ENCODE measurements at places on chromosomes 7 and 10.
A peak's percentile ranks its signal among the peaks of the same experiment; 100 is the strongest.

GRCh38 chr7:148265896-148266295, 324.7 kb upstream of the C7orf33 start:
- no peak for DNase-seq

GRCh38 chr7:98254951-98255610, 3.0 kb upstream of the TECPR1 start:
- DNase-seq = no peak

DNA sequence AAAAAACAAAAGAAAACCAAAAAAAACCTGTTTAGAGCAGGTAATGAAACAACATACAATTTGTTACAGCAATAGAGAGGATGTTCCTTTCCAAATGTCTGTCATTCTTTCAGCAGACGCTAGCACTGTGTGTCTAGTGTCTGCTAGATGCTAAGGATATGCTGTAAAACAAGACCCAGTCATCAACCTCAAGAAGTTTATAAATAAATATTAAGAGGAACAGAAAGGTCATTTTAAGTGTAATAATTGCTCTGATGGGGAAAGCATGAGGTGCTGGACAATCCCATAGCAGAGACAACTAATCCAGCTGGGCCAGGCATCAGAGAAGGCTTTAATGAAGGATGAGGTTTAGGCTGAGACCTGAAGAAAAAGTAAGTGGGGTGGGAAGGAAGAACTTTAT, 23.3 kb upstream of the ASCC1 start:
- no peak for DNase-seq

GRCh38 chr10:31508882-31509281, 189.9 kb downstream of the ZEB1 start:
- no peak for DNase-seq

DNA sequence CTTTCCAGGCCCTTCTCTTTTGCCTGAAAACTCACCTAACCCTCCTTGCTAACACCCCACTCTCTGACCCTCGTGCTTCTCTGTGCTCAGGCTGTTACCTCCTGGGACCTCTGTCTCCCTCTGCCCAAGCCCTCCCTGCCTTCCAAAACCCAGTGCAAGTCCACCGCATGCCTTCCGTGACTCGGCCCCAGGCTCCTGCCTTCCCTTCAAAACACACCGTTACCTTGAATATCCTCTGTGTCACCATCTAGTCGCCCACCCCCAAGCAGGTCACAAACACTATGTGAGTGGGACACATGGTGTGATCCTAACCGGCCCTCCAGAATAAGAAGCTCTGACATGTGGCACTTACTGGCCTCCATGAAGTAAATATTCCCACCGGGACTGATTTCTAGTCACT, 176.7 kb downstream of the GRID1 start:
- no peak for DNase-seq

DNA sequence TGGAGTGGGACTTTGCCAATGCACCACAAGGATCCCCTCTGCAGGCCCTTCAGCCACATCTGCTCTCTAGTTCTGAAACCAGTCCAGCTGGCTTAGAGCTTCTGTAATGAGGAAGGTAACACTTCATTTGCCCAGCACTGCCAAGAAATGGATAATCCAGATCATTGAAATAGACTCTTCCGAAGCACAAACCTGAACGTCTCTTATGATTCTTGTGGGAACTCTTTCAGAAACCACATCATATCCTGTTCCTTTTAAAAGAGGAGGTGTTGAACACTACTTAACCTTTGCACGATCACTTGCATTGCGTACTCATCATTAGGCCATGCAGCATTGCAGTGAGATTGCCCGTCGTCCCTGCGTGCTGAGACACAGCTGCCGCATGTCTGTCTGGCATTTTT, 25.8 kb upstream of the PLPP4 start:
- DNase-seq = no peak

DNA sequence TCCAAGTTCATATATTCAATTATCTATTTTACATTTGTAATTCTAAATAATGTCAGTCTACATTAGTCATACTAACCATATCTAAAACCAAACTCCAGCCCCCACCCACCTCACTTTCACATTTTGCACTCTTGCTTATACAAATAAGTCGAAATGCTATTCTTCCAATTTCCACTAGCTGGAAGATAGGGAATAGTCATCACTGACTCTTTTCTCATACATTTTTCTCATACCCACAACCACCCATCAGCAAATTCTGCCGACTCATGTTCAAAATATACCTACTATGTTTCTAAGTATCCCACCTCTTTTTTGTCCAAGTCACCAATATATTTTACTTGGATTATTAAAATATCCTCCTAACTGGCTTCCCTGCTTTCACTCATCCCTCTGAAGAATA, 93.2 kb upstream of the DGKB start:
- no peak for DNase-seq

- DNase-seq = no peak
These were observed 51.2 kb downstream of the INSYN2A start for GRCh38 chr10:127145173-127145572.

- DNase-seq = peak; percentile 17
These were observed 305.8 kb downstream of the KIF20B start for GRCh38 chr10:90007226-90007625.

- DNase-seq = no peak
These were observed 696.8 kb upstream of the MBL2 start for GRCh38 chr10:53469383-53469782.

DNA sequence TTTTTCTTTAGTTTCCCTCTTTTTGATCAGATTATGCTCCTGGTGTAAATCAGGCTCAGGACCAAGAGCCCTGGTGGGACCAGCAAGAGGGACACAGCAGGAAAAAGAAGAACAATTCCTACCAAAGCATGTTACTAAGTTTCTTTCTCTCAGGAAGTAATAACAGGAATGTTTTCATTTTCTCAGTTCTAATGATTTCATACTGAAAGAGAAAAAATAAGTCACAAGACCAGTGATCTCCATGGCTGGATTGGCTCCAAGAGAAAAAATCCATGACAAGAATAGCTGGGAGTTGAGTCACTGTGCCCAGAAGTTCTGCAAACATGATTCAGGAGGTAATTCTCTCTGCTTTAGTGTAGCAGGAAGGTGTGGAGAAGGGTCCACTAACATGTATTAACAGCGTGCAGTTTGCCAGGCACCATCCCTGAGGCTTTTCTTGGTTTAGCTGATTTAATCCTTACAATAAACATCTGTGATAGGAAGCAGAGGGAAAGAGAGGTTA, 23.8 kb upstream of the IFIT2 start:
- peak; percentile 96 for DNase-seq

GRCh38 chr7:93894966-93895640, 4.5 kb upstream of the TFPI2 start:
- peak; percentile 78 for DNase-seq

- peak; percentile 25 for DNase-seq
These were observed 836 bp downstream of the DPYSL4 start for GRCh38 chr10:132187430-132188138.

GRCh38 chr10:132071667-132072066, 5.9 kb downstream of the JAKMIP3 start:
- DNase-seq = no peak

DNA sequence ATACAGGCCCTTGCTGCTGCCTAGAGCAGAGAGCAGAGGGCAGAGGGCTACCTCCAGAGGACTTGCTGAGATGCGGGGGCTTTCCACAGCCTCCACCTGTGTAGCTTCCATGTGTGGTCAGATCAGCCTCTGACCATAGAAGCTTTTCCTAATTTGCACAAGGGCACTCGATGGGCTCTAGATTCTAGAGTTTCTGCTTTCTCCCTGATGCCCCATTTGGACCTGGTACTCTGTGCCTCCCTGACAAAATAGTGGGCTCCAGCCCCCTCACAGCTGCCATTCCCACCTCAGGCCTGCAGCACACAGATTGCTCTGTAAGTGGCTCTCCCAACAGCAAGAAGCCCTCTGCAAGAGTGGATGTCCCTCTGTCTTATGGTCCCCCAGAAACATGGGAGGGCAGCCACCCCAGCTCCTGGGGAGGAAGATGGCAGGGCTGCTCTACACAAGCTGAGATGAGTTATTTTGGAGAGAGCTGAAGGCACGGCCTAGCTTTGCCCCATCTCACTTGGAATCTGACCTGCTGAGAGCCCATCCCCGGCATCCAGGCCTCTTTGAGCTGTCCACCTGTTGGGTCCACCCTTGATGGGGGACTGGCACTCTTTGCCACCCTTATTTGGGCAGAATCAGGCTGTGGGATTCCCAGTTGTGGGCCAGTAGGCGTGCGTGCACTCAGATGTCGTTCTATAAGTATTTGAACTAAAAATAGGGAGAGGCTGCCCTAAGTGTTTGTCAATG, 16.7 kb downstream of the TMEM273 start:
- DNase-seq = no peak

DNA sequence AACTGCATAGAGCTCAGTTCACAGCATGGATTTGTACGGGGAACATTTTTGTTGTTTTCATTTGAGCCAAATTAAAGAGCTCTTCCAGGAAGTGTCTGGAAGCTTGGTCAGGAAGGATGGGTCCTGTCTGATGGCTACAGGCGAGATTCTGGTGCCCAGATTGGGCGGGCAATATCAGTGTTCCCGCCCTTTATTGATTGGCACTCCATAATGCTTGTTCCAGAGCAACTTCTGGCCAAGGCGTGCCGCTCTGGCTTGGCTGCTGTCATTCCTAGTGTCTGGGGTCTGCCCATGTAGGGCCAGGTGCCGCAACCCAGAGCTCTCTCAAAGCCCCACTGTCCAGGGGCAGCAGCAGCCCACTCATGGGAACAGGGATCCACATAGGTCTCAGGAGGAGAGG, 45.9 kb downstream of the RAMP3 start:
- no peak for DNase-seq

- no peak for DNase-seq
These were observed 157.8 kb upstream of the PCDH15 start for GRCh38 chr10:54958844-54959243.

GRCh38 chr10:5943536-5943935, 33.8 kb downstream of the IL15RA start:
- DNase-seq = peak; percentile 40

Measured in cardiac muscle cell (in vitro differentiated cells and primary cell).